ENCODE measurements at places on chromosomes 16 and 17.

DNA sequence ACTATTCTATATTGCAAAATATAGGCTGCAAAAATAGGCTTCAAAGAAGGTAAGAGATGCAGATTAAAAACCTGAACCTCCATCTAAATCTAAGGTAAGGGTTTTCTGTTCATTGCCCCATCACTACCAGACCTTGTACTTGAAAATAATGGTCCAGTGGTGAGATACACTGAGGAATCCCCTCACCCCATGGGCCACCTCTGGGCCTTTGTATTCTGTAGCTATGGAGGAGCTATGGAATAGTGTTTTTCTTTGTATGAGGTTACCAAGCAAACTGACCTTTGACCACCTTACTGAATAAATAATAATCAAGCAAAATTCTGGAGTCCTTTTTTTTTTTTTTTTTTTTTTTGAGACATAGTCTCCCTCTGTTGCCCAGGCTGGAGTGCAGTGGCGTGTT, 4.8 kb upstream of the UBE2Z start:
- no peak for DNase-seq

DNA sequence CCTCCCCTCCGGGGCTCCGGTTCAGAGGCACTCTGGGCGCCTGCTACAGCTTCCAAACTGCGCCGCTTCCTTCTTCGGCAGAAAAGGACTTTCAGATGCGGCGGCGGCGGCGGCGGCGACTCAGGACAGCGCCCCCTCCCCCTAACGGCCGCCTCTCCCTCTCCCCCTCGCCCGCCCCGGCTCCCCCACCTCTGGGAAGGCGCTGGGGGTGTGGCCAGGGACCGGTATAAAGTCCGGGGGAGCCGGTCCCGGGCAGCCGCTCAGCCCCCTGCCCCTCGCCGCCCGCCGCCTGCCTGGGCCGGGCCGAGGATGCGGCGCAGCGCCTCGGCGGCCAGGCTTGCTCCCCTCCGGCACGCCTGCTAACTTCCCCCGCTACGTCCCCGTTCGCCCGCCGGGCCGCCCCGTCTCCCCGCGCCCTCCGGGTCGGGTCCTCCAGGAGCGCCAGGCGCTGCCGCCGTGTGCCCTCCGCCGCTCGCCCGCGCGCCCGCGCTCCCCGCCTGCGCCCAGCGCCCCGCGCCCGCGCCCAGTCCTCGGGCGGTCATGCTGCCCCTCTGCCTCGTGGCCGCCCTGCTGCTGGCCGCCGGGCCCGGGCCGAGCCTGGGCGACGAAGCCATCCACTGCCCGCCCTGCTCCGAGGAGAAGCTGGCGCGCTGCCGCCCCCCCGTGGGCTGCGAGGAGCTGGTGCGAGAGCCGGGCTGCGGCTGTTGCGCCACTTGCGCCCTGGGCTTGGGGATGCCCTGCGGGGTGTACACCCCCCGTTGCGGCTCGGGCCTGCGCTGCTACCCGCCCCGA, at the start of gene IGFBP4:
TSS of gene IGFBP4 (plus strand) at position 255 of the 792 bp plus-strand sequence. CDS start at position 541, 286 bp downstream.
- peak; percentile 15 for DNase-seq

- DNase-seq: no peak
These were observed 35.0 kb upstream of the MRC2 start for GRCh38 chr17:62592341-62593099.

DNA sequence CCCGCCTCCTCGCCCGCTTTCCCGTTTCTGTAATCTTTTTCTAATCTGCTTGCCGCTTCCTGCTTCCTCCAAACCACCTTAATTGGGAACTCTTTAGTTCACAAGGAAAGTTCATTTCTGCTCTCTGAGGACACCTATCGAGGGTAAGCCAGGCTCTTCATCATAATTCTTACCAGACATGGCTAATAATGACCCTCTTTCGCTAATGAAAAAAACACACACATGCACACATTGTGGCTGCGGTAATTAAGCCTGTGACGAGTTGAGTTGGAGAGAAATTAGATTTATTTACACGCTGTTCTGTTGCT, 100.6 kb downstream of the ZNF423 start:
- no peak for DNase-seq

GRCh38 chr17:17703140-17703919, 22.1 kb downstream of the RAI1 start:
- DNase-seq: no peak

DNA sequence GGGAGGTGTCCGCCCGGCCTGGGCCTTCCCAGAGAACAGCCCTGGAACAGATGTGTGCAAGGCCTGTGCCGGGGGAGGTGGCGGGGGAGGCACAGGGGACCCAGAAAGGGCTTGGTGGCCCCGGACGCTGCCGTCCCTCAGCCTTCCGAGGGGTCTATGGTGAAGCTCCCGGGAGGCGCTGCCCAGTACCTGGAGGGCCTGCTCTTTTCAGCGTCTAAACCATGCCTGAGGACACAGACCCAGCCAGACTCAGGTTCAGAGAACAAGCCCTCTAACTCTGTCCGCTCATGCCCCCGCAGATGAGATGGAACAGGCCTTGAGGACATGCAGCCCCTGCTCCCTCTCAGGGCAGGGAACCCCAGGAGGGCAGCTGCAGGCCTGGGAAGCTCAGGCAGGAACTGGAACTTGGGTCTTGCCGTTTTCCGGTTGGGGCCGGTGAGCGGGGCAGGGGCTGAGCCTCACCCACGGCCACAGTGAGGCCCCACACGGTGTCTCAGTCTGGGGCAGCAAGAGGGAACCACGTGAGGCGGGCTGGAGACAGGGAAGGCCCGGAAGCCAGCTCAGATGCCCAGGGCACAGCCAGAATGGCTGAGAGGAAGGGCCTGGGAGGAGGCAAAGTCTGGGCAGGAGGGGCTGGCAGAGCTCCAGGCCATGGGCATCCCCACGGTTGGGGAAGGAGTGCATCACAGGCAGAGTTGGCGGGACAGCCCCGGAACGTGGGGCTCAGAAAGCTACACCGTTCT, 12.5 kb downstream of the SLC16A3 start:
- DNase-seq: no peak

Measured in NCI-H748 treated with DMSO at 0.1 percent for 48 hours (cell line).